Left hindlimb (tissue), 1 donor: ENCODE measurements at places on chromosomes 7 and 10.

DNA sequence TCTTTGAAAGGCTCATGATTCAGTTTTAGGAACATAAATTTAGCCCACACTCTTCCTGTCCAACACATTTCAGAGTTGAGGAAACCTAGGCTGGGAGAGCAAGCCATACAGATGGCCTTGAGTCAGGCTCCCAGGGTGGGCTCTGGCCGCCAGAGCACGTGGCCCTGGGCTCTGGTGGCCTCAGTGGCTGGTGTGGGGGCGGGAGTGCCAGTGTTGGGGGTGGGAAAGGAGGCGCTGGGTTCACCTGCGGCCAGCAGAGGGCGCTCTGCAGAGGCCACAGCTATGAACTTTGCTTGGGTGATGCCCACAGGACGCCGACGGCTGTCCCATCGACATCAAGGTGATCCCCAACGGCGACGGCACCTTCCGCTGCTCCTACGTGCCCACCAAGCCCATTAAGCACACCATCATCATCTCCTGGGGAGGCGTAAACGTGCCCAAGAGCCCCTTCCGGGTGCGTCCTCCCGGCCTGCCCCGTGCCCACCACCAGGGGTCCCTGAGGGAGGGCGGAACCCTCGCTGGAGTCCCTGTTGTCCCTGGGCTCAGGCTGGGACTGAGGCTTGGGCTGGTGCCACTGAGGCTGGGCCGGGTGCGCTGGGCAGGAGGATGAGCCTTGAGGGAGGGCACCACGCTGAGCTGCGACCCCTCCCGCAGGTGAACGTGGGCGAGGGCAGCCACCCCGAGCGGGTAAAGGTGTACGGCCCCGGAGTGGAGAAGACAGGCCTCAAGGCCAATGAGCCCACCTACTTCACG, 11.9 kb downstream of the FLNC start:
- DNase-seq, result no peak

- no peak for DNase-seq
Observed at GRCh38 chr7:127973832-127974231, 57.4 kb downstream of the LRRC4 start.

DNA sequence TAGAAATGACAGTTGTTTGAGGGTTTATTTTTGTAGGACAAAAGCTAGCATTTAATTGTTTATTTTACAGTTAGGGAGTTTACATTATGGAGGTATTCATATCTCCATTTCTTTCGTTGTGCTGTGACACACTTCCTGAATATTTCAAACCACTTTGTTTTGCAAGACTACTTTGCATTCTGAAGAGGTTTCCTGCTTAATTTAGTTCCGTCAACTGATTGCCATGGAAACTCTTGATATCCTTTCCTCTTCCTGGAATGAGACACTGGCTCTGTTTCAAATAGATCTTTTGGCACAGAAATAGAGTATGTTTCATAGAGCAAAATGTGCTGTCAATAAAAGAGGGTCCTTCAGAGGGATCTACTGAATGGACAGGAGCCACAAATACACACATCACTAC, 159.5 kb upstream of the AGR3 start:
- no peak for DNase-seq

- DNase-seq, result no peak
Observed at GRCh38 chr10:58451193-58451889, 61.3 kb upstream of the BICC1 start.

DNA sequence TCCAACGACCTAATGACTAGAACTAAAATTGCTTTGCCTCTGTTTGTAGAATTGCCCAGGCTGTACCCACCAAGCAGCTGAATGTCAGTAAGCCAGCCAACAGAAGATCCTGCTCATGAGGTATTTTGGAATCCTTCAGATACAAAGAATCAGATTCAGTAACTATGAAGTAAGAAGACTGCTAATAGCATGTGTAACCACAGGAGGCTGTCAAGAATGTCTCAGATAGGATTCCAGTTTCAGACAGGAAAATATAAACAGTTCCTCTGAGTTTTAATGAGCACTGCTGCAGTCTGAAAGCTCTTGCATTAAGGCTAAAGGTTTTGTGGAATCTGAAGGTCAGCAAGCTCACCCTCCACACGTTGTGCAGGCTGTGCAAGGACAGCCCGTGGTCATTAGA, 112.6 kb upstream of the ADAM12 start:
- DNase-seq, result no peak

DNA sequence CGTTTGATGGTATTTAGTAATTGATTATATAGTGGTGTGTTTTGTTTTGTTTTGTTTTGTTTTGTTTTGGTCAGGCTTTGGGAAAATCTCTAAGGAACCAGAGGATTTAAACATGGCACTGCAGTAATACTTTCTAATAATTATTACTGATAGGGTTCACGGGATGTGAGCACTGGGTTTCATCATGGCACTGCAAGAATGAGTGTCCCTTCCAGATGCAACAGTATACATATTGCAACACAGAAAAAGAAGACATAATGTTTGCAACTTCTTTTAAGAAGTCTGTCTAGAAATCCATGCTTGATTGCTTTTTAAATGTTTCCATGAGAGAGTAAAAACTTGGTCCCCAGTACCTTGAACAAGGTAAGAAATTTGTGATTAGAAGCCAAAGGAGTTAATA, 2.2 kb upstream of the CDCA7L start:
- no peak for DNase-seq

DNA sequence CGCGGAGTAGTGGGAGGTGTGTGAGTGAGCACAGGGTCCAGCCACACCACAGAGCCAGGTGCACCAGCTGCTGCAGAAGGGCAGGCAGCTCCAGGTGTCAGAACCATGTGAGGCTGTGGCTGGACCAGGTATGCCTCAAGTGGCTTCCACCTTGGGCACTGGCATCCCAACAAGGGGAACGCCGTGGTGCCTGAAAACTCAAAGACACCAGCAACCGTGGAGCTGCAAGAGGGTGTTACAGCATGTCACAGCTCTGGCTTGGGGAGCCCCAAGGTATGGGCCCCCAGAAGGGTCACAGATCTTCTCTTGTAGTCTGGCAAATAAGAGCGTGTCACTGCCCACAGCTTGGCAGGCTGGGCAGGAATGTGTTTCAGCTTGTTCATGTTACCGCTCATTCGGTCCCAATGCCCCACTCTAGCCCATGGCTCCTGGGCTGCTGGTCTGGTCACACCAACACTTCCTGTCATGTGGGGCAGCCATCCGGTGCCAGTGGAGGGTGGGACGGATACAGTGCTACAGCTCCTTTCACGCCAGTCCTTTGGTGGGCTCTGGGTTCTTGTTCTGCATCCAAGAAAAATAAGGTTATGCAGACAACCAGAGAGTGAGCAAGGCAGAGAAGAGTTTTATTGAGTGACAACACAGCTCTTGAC, 29.8 kb downstream of the STRA8 start:
- DNase-seq, result no peak

- DNase-seq, result no peak
Observed at GRCh38 chr7:127914693-127915092, 116.5 kb downstream of the LRRC4 start.

- peak; percentile 60 for DNase-seq
Observed at GRCh38 chr10:79487296-79488194, 24.8 kb upstream of the EIF5AL1 start.

- no peak for DNase-seq
Observed at GRCh38 chr10:22505911-22506685, 160.8 kb downstream of the SPAG6 start.

- DNase-seq, result no peak
Observed at GRCh38 chr10:113004069-113004618, 54.1 kb downstream of the TCF7L2 start.

GRCh38 chr10:22652988-22653481, 61.3 kb downstream of the PIP4K2A start:
- DNase-seq, result no peak

GRCh38 chr7:149721084-149721601, 52.2 kb downstream of the ZNF467 start:
- DNase-seq, result no peak

DNA sequence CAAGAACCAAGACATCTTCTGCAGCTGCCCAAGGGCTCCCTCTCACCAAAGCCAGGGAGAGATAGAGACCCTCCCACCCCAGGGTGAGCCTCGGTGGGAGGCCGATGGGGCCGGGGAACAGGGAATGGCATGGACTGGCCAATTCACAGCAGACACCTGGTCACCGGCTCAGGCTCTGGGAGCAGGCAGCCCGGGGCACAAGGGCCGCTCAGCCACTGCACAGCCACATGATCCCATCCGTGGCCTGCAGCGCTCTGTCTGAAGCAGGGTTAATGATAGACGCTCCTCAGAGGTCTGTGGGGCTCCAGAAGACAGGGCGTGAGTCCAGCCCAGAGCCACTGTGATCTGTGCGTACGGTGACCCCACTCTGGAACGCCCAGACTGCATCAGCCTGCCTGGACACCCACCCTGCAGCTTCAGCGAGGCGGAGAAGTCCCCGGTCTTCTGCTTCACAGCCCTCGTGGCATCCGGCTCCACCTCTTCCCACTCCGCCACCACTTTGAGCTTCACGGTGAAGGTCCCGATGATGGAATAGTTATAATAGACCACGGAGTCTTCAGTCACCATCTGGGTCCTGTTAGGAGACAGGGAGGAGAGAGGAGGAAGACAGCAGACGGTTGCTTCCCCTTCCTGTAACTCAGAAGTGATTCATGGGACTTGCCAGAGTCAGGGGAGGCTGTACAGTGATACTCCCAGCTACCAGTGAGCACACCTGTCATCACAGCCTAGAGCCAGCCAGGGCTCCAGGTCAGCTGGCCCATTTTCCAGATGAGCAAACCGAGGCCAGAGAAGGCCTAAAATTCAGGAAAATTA, 14.0 kb downstream of the TMEM130 start:
- DNase-seq, result no peak

DNA sequence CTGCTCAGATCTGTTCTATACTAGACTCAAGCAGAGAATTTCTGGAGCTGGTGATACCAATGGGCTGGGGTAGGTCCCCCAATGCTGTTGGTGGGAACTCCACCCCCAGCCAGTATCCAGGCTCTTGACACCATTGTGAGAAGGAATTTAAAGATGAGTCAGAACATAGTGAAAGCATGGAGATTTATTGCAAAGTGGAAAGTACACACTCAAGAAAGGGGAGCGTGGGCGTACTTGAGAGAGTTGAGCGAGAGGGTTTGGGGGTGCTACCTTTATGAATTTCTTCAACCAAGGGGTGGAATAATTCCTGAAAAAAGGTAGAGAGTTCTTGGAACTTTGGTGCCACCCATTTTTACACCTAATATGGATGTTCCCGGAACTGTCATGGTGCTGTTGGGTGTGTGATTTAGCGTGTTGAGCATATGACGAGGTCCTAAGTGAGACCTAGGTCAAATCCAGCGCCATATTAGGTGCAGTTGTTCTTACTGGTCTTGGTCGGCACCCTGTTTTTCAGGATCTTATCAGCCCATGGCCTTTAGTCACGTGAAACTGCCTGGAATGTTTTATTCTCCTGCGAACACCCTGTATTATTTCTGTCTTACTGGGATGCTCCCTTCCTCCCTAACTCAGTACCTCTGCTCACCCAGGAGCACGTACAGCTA, 122.0 kb upstream of the AHR start:
- DNase-seq, result no peak

- DNase-seq, result peak; percentile 30
Observed at GRCh38 chr7:81068-81925, 111.1 kb upstream of the FAM20C start.

- no peak for DNase-seq
Observed at GRCh38 chr7:148234715-148235114, 355.9 kb upstream of the C7orf33 start.

DNA sequence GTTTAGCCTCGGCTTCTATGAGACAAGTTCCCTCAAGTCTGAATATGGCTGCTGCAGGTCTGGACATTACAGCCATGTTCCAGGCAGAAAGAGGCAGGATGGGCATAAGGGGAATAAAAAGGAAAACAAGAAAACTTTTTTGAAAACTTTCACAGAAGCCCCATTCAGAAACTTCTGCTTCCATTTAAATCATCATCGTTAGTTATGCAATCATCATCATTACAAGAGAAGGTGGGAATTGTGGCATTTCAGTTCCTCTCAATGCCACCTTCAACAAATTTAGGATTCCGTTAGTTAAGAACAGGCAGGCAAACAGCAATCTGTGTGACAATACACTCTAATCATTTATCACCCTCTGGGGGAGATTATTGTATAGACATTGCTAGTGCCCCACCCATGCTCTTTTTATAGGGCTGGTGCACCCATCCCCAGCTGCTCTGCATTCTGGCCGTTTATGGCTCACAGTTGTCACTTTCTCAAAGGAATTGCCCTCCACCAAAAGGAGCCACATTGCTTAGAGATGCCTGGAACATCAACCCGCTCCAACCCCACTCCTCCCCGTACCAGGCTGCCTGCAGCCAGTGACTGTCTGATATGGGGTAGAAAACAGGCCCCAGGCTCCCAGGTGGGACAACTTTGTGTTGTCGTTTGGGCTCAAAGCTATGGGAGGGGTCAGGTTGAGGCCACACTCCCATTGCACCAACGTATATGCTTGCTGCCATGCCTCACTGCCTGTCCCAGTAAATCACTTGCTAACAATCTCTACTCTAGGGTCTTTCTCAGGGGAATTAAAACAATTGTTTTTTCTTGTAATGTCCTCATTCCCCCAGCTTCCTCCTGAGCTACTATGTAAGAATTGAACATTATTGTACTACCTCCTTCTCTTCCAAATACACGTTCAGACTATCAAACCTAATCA, 24.2 kb downstream of the ITGB8 start:
- DNase-seq, result no peak

DNA sequence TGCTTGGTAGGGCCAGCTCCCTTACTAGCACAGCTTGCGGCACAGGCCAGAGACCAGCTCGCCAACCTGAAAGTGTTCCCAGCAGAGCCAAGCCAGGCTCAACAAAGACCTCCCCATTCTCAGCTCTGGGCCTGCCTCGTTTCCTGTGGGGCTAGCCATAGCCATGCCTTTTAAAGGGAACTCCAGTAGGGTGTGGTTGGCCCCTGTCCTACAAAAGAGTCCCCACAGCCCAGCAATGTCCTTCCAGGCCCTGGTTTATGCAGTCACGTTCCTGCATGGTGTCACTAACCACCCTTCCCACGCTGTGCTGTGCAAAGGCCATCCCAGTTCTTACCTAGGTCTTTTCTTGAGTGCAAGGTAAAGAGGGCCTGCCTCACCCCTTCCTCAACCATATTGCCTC, 87.8 kb upstream of the LRRC4 start:
- DNase-seq, result no peak

DNA sequence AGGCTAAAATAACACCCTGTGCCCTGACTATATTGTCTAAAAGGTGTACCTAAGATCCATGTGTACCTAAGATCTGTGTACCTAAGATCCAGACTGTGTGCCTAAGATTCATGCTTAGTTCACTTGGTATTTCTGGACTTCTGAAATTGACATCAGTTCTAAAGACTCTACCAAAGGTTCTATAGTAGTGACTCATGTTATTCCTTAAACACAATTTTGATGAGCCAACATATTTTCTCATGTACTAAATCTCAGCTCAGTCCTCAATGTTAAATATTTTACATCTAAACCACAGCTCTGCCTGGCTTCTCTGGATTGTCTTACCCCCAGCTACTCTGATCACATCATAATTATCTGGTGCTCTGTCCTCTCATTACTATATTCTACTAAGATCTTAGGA, 802.3 kb upstream of the SORCS1 start:
- no peak for DNase-seq

DNA sequence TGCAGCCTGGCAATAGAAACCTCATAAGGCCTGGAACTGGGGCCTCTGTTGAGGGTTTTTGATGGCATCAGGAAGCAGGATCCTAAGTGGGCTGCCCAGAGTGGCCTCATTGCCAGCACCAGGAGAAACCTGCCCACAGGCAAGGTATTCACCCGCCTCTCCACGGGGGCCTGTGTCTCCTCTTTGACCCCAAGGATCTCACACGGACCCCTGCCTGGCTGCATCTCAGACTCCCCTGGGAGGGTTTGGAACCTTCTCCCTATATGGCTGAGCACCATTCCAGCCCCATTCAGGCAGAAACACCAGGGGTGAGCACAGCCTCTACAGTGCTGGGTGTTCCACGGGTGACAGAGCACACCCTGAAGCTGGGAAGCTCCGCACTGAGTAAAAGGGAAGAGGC, 14.6 kb upstream of the C10orf71 start:
- DNase-seq, result no peak

- DNase-seq, result peak; percentile 29
Observed at GRCh38 chr10:102604439-102604841, 39.8 kb upstream of the TRIM8 start.
